ENCODE measurements at places on chromosomes 5 and 9. TPM values are rescaled to one million over a fixed set of nuclear protein-coding genes. Genes with fewer than 3 reads are reported as not detected.

The SPOCK1 gene
- 45.1 TPM for total RNA-seq

The LHX6 gene
- 10.0 TPM for total RNA-seq

The PLPP7 gene
- total RNA-seq = 3.1 TPM

The SREK1 gene
- 81.1 TPM for total RNA-seq

The PCSK5 gene
- 30.7 TPM for total RNA-seq

The SHOC1 gene
- total RNA-seq = not detected

The FBXL7 gene
- 3.8 TPM for total RNA-seq

The DAPK1 gene
- total RNA-seq = 246 TPM

The CDC20B gene
- total RNA-seq = 0.38 TPM

DNA sequence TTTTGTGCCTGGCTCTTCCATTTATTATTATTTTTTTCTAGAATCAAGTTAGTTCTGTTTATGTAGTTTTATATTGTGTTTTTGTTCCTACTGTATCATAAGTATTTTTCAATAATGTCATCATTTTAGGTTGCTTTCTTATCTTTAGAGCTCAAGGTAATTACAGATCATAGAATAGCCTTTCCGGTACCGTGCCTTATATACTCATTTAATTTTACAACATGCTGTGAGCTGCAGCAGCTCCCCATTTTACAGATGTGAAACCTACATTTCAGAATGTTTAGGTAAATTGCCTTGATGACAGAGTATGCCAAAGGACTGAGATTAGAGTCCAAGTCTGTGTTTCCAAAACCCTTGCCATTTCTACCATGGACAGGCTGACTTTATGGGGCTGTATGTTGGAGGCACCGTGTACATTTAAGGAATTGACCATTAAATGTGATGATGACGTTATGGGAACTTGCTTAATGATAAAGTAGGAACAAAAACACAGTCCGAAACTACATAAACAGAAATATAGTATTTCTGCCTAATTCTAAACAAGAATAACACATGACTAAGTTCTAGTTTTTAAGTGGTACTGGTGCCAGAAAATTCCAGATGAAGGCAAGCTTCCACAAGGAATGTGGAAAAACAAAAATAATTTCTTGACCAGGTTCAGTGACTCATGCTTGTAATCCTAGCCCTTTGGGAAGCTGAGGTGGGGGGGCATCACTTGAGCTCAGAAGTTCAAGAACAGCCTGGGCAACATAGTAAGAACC is 97.7 kb downstream of the IQGAP2 start:
- H3K4me3 ChIP-seq = no peak overlapping the region
- no peak for DNase-seq
- H3K27me3 ChIP-seq = no peaks in the 10 kb centered on the region
- no peaks in the 10 kb centered on the region for H3K4me1 ChIP-seq
- H3K36me3 ChIP-seq = no peaks in the 10 kb centered on the region
- H3K27ac ChIP-seq = no peak overlapping the region

DNA sequence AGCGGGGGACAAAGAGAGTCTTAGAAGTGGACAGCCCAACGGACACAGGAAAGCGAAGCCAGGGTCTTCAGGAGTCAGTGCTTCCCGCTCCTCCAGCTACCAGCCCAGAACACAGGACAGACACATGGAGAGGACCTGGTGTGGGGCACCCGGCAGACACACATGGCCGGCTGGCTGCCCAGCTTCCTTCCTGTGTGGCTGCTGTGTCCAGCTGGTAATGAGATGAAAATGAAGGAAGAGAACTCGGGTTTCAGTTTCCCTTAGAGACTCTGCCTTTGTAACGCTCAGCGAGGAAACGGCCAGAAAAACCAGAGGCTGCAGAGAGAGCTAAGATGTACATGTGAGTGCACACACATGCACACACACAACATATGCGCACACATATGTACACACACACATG is 87.5 kb downstream of the SECISBP2 start:
- H3K27ac ChIP-seq = peak overlapping the region; percentile 26
- DNase-seq = no peak
- peaks cover 16% of the 10 kb centered on the region for H3K36me3 ChIP-seq
- H3K27me3 ChIP-seq = no peaks in the 10 kb centered on the region

GRCh38 chr5:113215401-113216060 is 219.3 kb downstream of the TSSK1B start:
- H3K36me3 ChIP-seq = no peaks in the 10 kb centered on the region
- H3K27ac ChIP-seq = no peak overlapping the region
- peaks cover 31% of the 10 kb centered on the region for H3K4me1 ChIP-seq

- peaks cover 6% of the 10 kb centered on the region for H3K4me1 ChIP-seq
- H3K36me3 ChIP-seq = no peaks in the 10 kb centered on the region
- peaks cover 3% of the 10 kb centered on the region for H3K27me3 ChIP-seq
These were observed 309.6 kb downstream of the DTWD2 start for GRCh38 chr5:118678746-118679145.

- H3K36me3 ChIP-seq = no peaks in the 10 kb centered on the region
- DNase-seq = no peak
- H3K27me3 ChIP-seq = no peaks in the 10 kb centered on the region
- no peak overlapping the region for H3K27ac ChIP-seq
- no peak overlapping the region for H3K4me3 ChIP-seq
These were observed 1363.5 kb downstream of the EFNA5 start for GRCh38 chr5:106307265-106307664.

GRCh38 chr5:171739271-171739670 is 46.3 kb upstream of the SMIM23 start:
- H3K27ac ChIP-seq = no peak overlapping the region
- H3K27me3 ChIP-seq = peaks cover 12% of the 10 kb centered on the region
- H3K4me3 ChIP-seq = no peak overlapping the region
- H3K36me3 ChIP-seq = no peaks in the 10 kb centered on the region
- peaks cover 4% of the 10 kb centered on the region for H3K4me1 ChIP-seq

DNA sequence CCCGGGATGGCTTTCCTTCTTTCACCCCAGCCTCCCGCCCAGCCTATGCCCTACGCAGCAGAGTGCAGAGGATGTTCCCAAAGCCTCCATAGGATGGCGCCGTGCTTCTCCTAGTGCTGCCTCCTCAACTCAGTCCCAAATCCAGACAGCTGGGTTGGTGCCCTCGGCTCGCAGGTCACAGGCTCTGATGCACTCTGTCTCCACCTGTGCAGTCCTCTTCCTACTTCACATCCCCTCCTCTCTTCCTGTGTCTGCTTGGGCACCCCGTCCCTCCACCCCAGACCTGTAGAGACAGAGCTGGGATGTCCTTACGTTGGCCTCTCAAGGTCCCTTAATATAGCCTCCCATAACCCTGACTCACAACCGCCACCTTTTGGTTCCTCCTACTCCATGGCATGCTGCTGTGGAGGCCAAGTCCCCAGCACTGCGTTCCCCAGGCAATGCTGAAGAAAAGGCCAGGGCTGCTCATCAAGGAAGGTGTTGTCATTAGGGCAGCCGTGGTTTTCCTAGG is 314.4 kb downstream of the GADD45G start:
- H3K36me3 ChIP-seq = no peaks in the 10 kb centered on the region
- no peak overlapping the region for H3K27ac ChIP-seq
- DNase-seq = no peak
- peaks cover 13% of the 10 kb centered on the region for H3K27me3 ChIP-seq

GRCh38 chr5:7540736-7541485 is 145.0 kb downstream of the ADCY2 start:
- DNase-seq = no peak
- no peak overlapping the region for H3K27ac ChIP-seq
- peaks cover 6% of the 10 kb centered on the region for H3K4me1 ChIP-seq

DNA sequence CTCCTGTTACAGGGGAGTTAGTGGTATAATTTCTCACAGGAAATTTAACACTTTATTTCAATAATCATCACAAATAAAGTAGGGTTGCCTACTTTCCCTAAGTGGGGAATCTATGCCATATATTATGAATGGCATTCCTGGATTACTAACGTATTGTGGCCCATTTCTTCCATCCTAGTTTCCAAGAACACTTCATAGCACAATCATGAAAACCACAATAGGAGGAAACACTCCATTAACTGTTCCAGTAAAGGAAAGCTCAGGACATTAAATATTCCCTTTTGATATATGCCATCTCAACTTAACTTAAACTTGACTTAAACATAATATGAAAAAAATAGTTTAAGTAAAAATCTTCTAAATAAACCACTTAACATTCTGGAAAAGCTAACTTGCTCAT is 2.1 kb downstream of the CPLANE1 start:
- H3K36me3 ChIP-seq = no peaks in the 10 kb centered on the region
- no peak for DNase-seq
- H3K4me3 ChIP-seq = peak overlapping the region; percentile 85
- H3K4me1 ChIP-seq = peaks cover 10% of the 10 kb centered on the region
- H3K27ac ChIP-seq = no peak overlapping the region

- H3K4me1 ChIP-seq = peaks cover 5% of the 10 kb centered on the region
- no peaks in the 10 kb centered on the region for H3K36me3 ChIP-seq
- DNase-seq = no peak
- H3K27ac ChIP-seq = no peak overlapping the region
- H3K27me3 ChIP-seq = no peaks in the 10 kb centered on the region
These were observed 36.8 kb upstream of the GCNT4 start for GRCh38 chr5:75089137-75089536.

- no peaks in the 10 kb centered on the region for H3K27me3 ChIP-seq
- peaks cover 27% of the 10 kb centered on the region for H3K4me1 ChIP-seq
- no peak for DNase-seq
- H3K4me3 ChIP-seq = no peak overlapping the region
These were observed 32.4 kb upstream of the CEP120 start for GRCh38 chr5:123455640-123456039.

DNA sequence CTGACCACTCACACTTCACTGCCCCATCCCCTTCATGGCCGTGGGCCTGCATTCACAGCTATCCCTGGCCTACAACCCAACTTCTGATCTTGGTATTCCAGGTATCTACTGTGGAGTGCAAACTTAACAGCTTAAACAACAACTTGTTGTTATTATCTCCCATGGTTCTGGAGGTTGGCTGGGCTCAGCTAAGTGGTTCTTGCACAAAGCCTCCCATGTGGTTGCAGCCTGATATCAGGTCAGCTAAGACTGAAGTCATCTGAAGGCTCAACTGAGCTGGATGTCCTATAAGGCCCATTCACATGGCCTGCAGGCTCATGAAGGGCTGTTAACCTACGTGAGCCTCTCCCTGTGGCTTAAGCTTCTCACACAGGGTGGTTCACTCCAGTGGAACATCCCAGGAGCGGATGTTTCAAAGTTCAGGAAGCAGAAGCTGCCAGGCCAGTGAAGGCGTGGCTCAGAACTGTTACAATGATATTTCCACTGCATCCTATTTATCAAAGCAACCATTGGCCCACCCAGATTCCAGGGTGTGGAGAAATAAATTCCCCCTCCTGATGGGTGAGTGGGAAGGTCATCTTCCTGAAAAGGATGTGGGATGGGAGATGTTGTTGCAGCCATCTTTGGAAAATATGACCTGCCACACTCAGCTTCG is 30.0 kb upstream of the TRIO start:
- peaks cover 7% of the 10 kb centered on the region for H3K27me3 ChIP-seq
- no peaks in the 10 kb centered on the region for H3K36me3 ChIP-seq
- DNase-seq = no peak
- no peak overlapping the region for H3K27ac ChIP-seq

DNA sequence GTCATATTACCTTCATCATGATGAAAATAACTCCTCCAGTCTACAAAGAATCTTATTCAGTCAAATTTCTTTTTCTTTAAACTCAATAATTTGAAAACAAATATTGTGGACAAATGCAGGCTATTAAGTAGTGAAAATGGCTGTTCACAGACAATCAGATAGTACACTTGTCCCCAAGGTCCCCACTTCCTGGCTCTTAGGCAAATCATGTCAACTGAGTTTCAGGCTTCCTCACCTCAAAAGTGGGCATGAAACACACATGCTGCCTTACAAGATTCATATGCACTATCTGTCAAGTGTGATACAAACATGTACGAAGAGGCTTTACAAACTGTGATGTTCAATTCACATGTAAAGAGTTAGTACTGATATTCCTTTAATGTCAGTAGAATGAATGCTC is 385.2 kb upstream of the SEMA6A start:
- DNase-seq = no peak
- no peaks in the 10 kb centered on the region for H3K27me3 ChIP-seq
- no peak overlapping the region for H3K4me3 ChIP-seq
- no peak overlapping the region for H3K27ac ChIP-seq
- H3K36me3 ChIP-seq = no peaks in the 10 kb centered on the region
